Effector CD8-positive, alpha-beta T cell (primary cell): ENCODE measurements at places on chromosomes 11 and 22.

DNA sequence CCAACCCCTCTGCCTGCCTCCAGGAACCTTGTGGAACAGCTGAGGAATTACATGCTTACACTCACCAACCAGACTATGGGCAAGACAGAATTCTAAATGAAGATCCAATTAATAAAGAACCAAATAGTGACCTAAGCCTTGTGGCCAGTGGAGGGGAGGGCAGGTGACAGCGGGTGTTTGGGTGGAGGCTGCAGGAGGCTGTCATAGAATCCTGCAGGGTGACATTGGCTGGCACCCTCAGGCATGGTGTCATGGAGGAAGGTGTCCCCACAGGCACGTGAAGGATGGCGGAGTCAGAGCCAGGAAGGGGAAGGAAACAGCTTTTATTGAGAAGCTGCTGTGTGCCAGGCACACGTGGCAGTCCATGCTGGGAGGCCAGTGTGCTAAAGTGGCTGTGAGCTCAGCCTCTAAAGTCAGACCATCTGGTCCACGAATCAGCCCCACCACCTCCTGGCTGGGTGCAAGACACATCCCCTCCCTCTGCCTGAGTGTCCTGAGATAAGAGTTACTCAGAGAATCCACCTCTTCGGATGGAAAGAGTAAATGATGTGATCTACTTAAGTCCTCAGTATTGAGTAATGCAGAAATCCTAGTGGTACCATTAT is 8.7 kb downstream of the MYO18B start:
- no peak for DNase-seq

DNA sequence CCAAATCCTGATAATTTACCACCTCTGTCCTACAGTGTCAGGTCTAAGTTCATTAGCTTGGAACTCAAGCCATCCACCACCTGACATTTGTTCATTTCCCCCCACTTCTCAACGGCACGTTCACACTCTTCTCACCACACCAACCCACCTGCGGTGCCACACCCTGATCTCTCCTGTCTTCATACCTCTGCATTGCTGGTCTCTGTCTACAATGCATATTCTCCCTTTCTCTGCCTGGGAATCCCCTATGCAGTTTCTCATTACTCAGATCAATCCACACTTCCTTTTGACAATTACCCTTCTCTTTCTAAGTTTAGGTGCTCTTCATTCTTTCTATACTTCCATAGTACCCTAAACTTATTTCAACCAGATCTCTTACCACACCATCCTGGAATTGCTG is 20.4 kb upstream of the EMSY start:
- DNase-seq = no peak

GRCh38 chr11:132408877-132409276 is 1038.5 kb downstream of the NTM start:
- DNase-seq = no peak

DNA sequence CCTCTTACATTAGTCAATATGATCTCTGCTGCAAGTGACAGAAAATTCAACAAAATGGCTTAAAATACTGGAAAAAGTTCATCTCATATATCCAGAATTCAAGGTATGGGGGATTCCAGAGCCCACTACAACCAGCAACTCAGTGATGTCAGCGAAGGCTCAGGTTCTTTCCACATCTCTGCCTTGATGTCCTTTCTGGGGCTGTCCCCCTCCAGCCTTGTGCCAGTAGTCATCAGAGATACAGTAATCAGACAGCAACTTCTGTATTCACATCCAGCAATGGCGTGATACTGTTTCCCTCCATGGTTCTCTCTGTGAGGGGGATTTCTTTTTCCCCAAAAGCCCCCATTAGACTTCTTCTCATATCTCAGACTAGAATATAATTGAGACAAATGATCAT is 103.4 kb upstream of the USP47 start:
- no peak for DNase-seq

GRCh38 chr22:25759825-25760231 is 17.8 kb downstream of the MYO18B start:
- DNase-seq = no peak

GRCh38 chr11:18312663-18313420 is 9.1 kb downstream of the HPS5 start:
- no peak for DNase-seq

DNA sequence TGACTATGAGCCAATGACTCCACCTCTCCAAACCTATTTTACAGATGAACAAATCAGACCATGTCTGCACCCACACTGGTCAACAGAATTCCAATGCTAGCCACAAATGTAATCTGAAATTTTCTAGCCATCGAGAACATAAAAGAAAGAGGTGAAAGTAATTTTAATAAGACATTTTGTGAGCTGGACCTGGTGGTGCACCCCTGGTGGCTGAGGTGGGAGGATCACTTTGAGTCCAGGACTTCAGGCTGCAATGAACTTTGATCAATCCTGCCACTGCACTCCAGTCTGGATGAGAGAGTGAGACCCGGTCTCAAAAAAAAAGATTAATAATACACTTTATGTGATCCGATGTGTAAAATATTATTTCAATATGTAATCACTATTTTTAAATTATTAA is 9.4 kb upstream of the RNF185 start:
- no peak for DNase-seq

DNA sequence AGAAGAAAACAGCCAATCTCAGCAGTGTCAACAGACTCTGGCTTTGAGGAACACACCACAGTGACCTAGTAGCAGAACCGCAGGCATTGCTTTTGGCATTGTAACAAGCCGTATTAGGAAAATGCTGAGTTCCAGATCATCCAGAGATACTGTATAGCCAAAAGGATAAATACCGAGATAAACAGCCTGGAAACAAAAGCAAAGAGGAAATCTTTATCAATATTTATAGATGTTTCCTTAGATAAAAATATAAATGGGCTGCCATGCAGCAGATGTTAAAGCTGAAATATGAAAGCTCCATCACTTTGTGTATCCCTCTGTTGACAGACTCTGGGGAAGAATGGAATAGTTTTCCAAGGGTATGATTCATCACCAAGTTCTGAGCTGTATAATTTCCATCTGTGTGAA is 98.9 kb upstream of the TP53AIP1 start:
- DNase-seq = no peak

DNA sequence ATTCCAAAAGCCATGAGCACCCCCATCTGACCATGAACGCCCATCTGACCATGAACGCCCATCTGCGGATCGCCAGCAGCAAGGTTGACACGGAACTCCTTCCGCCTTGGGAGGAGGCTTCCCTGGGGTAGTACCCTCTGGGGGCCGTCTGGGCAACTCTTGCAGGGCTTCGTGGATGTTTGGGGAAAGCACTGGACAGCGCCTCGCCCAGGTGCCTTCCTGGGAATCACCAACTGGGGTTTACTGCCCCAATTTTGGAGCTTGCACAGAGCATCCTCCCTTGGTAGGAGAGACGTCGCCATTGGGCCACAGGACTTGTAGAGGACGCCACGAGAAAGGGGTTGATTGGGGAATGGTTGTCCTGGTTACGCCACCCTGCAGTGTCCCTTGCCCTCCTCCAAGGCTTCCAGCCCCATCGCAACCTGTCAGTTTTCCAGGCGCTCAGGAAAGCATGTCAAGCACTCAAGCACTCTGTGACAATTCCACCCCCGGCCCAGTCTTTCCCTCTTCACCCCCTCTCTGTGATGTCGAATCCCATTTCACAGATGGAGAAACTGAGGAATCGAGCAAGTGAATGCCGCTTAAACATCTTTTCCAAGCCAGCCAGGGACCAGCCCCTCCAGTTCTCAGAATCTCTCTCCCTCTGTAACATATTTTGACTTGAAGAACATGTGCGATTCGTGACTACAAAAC is 914 bp upstream of the PRDM11 start:
- no peak for DNase-seq

DNA sequence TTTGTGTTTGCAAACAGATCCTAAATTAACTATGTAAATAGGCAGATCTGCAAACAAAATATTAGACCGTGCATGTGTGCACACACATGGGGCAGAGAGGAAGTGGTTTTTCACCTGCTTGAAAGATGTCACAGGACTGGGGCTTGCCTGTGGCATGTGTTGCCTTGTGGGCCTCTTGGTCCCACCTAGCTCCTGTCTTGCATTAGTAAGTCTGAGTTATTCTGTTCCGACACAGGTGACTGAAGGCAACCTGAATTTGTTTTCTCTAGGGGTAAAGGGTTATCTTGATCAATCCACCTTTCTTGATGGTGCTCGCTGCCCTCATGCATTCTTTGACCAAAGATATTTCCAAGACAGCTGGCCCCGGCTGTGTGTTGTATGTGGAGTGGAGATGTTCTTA is 667.5 kb downstream of the NTM start:
- no peak for DNase-seq
